ENCODE measurements at places on chromosomes 3 and 15.

GRCh38 chr3:25971736-25972135, 181.8 kb downstream of the OXSM start:
- DNase-seq = no peak

DNA sequence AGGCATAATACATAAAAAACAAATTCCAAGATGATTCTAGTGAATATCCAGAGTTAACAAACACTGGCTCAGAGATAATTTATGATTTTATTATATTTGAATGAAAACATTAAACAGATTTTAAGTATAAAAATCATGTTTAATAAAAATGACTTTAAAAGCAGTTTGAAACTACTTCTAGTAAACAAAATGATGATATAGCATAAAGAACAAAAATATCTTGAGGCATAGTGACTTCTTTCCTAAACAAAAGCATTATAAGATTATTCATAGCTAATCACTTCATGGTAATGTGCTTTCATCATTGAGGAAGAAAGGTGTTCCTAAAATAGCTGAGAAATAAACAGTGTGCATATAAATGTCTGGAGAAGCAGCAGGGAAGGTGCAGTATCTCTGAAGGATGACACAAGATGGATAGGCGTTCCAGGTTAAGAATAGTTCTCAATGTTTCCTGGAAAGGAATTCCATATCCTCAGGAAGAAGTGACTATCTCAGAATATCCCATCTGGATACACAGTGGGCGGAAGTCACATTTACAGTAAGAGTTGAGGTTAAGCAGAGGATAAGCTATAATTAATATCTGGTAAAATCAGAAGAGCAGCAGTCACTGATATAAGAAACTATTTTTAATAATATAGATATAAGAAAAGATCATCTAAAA, 456.6 kb downstream of the MECOM start:
- no peak for DNase-seq

GRCh38 chr3:86654806-86655460, 336.0 kb downstream of the VGLL3 start:
- no peak for DNase-seq

- DNase-seq = peak; percentile 60
These were observed 84.6 kb downstream of the GREM1 start for GRCh38 chr15:32802286-32802936.

DNA sequence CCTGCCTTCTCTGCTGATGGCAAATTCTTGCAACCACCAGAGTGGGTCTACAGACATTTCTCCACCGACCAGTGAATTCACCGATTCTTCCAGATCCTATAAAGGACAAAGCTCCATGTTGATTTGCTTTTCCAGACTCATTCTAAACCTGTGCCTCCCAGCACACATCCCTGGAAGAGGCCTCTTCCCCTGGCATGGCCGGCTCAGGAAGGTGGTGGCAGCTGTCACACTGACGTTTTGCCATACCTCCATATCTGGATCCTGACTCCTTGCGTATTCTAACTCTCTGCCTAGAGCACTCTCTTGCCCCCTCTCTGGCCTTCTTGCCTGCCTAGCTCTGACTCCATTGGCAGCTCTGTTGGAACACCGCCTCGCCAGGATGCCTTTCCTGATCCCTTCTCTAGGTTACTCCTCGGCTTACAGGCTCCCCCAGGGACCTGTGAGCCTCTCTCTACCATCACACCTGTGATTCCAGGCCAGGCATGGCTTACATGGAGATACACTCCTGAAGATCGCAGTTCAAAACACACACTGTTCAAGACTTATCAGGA, 31.0 kb downstream of the SLCO2A1 start:
- no peak for DNase-seq

Data from urothelium cell line (cell line).